ENCODE measurements at places on chromosomes 6 and 20.

DNA sequence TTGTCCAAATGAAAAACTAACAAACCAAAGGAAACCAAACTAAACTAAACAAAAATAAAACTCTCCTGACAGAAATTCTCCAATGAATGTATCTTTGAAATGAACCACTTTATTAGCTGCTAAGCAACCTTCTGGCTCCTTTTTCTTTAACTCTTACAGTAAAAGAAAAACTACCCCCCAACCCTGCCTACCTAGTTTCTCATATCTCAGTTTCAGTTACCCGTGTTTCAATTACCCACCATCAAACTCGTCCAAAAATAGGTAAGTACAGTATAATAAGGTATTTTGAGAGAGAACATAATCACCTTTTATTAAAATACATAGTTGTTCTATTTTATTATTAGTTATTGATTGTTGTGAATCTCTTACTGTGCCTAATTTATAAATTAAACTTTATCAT lies 177.4 kb upstream of the THEMIS start:
- DNase-seq, result no peak

- DNase-seq, result no peak
Observed at GRCh38 chr6:159971341-159972178, 2.7 kb downstream of the IGF2R start.

DNA sequence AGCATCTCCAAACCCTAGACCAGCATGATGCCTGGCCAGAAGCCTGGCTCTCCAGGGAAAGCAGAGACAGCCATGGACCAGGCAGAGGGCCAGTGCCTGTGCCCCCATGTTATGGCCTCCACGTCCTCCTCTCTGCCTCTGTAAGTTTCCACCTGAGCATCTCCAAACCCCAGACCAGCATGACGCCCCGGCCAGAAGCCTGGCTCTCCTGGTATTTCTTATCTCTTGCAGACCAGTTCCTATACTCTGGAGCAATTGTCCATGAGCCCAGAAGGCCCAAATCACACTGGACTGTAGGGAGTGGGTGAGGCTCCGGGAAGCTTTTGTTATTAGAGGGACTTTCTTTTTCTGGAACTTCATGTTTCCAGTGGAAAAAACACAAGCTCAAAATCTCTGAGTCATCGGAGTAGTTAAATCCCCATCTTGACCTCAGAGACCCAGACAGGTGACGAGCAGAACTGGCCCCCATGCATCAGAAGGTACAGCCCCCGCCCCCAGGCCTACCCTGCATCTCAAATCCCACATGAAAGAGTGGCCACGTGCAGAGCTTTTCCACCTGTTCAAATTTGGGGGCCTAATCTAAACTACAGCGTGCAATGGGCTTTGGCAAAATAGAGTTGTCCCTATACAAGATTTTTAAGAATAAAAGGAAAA lies 110.2 kb upstream of the FOXQ1 start:
- DNase-seq, result no peak

GRCh38 chr6:133306931-133307330 lies 65.8 kb downstream of the EYA4 start:
- DNase-seq, result no peak

DNA sequence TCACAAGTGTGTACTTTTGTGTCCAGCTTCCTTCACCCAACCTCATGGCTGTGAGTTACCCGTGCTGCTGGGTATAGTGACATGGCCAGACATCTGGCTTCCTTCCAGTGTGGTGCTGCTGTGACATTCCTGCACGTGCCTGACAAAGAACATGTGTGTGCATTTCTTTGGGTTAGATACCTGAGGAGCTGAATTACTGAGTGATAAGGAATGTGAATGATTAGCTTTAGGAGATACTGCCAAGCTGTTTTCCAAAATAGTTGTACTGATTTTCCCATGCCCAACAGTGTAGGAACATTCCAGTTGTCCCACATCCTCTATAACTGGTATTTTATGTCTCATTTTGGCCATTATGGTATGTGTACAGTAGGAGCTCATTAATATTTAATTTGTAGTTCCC lies 132.5 kb downstream of the PREX1 start:
- no peak for DNase-seq

DNA sequence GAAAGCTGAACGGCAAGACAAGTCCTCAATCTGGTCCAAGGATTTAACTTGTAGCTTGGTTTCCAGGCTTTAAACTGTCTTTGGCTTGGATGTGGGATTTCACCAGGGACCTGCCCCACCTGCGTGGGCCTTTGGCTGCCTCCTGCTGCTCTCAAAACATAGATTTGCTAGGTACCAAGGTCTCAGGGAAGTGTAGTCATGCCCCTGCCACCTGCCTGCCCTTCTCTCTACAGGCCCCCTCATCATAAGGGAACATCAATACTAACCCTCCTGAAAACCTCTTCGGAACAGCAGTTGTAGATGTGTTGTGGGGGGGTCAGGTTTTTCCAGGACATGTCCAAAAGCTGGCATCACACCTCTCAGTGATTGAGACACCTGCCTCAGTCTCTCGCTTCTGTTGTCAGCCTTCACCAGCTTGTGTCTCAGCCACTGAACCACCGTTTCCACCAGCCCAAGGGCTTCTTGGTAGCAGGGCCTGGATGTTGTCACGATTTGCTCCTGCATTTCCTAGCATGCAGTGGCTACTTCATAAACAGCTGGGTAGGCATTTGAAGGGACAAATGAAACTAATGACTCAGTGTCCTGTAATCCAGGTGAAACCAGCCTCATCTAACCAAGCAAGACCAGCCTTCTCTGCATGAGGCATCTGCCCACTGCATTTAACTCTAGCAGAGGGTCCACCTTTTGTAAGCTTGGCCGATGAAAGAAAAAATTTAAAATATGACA lies 141.6 kb upstream of the THBS2 start:
- DNase-seq, result no peak

- DNase-seq, result no peak
Observed at GRCh38 chr20:555976-556385, 12.4 kb upstream of the CSNK2A1 start.

GRCh38 chr20:25223179-25223661 lies 24.7 kb upstream of the PYGB start:
- DNase-seq, result no peak

GRCh38 chr6:89297695-89298351 lies 17.3 kb downstream of the GABRR2 start:
- DNase-seq, result no peak

Data from right renal cortex interstitium (tissue), 3 donors.